Muscle of back (tissue), 13 donors: ENCODE measurements at places on chromosomes 13 and 19.

GRCh38 chr13:45833663-45834375 is 17.7 kb downstream of the SIAH3 start:
- peak; percentile 11 for DNase-seq

GRCh38 chr19:343941-344624 is 513 bp downstream of the MIER2 start:
- peak; percentile 38 for DNase-seq

GRCh38 chr13:112366907-112367646 is 9.1 kb upstream of the SPACA7 start:
- DNase-seq = no peak

DNA sequence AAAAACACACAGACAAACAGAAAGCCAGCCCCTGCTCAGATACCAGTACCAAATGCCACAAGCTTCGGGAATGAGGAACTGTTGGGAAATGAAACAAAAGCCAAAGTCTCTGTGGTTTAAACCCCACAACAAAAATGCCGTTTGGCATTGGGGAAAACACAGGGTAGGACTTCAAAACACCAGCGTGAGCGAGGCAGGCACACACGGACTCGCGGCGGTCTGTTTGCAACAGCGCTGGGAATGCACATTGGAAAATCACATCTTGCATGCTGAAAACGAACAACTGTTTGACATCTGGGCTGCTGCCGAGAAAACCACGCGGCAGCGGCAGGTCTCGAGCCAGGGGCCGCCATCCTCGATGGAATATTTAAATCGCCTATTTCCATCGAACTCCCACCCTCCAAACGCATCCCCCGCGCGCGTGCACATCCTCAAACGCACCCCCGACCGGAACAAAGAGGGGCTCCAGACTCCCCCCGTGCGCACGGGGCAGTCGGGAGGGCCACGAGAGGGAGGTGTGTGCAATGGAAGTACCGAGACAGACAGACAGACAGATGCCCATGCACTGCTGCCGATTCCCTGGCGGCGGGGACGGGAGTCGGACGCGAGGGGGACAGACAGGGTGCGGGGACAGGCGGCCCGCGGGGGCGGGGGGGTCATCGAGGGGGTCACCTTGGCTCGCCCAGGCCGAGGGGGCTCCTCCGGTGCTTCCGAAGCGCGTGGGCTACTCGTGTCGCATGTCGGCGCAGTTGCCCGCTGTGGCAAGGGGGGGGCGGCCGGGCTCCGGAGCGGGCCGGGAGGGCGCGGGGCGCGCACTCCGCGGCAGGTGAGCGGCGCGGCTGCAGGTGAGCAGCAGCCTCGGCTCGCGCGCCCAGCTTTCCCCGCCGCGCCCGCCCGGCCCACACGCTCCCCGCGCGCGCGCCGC is at the start of gene GPR12:
Gene GPR12 (minus strand): TSS at position 880 of the 925 bp plus-strand sequence. CDS start 959 bp downstream, outside the sequence.
- peak; percentile 62 for DNase-seq

DNA sequence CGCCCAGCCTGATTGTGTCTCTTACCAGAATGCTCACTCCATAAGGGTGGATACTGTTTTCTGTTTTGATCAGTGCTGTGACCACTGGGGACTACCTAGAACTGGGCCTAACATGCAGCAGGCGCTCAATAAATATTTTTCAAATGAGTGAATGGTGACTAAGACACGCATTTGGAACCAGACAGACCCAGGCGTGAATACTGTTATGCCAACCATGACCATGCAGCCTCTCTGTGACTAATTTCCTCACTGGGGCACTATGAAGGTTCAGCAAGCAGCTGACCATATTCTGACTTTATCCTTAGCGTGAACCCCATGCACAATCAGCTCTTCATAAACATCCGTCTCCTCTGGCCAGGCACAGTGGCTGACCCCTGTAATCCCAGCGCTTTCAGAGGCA is 13.0 kb upstream of the SPC24 start:
- DNase-seq = no peak

- DNase-seq = no peak
Measured at GRCh38 chr13:37357548-37357947, 241.0 kb downstream of the POSTN start.

- DNase-seq = no peak
Measured at GRCh38 chr13:98847780-98848179, 95.3 kb upstream of the SLC15A1 start.
